ENCODE measurements at places on chromosomes 12 and 14.

GRCh38 chr14:22622255-22622654, 21.9 kb downstream of the OR6J1 start:
- ATAC-seq, result no peak

- no peak for ATAC-seq
Observed at GRCh38 chr14:62934439-62934838, 110.8 kb downstream of the KCNH5 start.

- 0 out of 3 replicates have a peak, but pooled peaks have one; percentile 41 for ATAC-seq
Observed at GRCh38 chr12:24595652-24596235, 353.2 kb downstream of the BCAT1 start.

DNA sequence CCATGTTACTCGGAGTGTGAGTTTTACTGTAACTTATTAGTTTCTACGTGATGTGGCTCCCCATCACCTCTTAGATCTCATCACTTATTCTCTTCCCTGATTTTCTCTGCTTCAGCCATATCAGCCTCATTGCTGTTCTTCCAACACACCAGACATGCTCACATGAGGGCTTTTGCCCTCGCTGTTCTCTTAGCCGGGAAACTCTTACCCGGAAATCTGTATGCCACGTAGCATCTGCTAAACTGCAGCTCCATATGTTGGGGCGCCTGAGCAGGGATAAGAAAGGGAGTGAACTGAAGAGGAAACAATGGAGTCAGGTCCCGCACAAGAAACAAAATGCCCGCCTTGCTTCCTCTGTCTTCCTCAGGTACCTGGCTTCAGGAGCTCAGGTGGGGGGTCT, 16.6 kb downstream of the SMUG1 start:
- ATAC-seq, result no peak

DNA sequence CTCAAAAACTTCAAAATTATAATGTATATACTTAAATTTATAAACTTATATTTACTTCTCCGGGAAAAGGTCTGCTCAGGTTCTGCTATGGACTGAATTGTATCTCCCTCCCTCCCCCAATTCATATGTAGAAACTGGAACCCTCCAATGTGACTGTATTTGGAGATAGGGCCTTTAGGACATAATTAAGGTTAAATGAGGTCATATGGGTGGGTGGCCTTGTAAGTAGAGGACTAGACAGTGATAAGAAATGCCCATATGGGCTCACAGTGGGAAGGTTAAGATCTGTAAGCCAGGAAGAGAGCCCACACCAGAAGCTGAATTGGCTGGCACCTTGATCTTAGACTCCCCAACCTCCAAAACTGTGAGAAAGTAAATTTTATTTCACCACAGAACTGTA, 84.5 kb downstream of the TAOK3 start:
- no peak for ATAC-seq

DNA sequence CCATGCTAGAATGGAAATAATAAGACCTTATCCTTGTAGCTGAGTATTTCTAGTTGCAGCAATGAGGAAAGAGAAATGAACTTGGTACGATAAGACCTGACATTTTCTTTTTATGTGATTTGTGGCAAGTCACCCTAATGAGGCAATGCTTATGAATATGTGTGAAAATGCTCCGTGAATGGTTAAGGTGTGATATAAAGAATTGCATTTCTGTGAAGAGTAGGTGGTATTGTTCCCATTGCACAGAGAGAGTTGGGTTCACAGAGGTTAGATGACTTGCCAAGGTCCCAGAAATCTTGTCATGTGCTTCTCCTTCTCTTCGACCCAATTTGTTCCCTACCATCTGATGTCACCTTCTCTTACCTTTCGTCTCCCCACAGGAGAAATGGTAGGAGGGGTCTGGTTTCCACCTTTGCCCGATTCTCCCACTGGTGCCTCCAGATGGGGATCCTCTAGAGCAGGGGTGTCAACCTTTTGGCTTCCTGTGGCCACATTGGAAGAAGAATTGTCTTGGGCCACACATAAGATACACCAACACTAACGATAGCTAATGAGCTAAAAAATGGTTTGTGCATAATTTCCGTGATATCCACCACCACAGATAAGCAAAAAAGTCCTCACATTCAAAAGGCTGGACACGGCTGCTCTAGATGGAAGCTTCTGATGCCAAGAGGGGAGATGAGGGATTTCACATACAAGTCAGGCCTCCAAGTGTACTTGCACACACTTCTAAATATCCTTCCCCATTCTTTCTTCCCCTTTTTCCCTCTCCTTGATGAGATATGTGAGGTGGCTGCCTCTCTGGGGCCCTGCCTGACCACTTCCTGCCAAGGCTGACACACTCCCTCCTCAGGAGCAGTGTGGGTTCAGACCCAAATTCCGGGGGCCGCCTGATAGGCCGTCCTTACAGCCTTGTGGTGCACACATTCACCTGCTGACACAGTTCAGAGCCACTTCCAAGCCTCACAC, 96.1 kb downstream of the PLXNC1 start:
- ATAC-seq, result no peak

- no peak for ATAC-seq
Observed at GRCh38 chr12:14601692-14602478, 34.2 kb upstream of the PLBD1 start.

Data from SK-N-SH treated with all-trans-retinoic acid at 6 μM for 48 hours (cell line).